ENCODE measurements at places on chromosomes 1 and 21. TPM values are rescaled to one million over a fixed set of nuclear protein-coding genes. Genes with fewer than 3 reads are reported as not detected.

Gene HTR6
- total RNA-seq, result not detected

Gene NEGR1
- 10.0 TPM for total RNA-seq

Gene PROK1
- 9.3 TPM for total RNA-seq

Gene TSPAN1
- 144 TPM for total RNA-seq

Gene DEPDC1
- 0.21 TPM for total RNA-seq

DNA sequence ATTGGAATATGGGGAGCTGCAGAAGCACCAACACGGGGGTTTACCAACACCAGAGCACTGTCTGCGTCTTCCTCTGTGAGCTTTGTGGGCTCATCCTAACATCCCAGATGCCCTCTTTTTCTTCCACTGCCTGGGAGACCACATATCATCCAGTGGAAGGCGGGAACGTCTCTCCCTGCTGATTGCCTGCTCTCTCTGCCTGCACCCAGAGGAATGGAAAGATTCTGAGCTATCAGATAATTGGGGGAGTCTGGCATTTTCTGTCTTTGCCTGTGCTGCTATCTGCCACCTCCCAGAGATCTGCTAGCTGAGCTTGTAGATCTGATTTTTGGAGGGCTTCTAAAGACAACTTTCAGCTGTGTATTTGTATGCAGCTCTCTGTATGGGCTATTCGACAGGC is 166.2 kb upstream of the PLXNA2 start:
- DNase-seq, result no peak

GRCh38 chr1:6484826-6485167 is 6.7 kb downstream of the PLEKHG5 start:
- DNase-seq, result no peak

DNA sequence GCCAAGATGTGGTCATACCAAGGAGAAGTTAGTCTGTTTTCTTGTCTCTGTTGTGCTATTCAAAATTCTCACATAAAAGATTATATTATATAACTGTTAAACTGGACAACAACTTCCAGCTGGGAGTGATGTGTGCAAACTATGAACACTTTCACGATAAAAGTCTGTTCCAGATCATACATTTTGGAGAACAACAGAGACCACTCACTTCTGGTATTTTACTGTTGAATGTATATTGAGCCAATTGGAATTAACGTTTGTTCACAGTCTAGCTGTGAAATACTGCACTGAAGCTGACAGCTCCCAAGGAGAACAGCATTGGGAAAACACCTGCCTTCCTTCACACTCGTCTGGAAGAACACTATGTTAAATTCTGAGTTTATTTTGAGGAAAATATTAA is 860 bp upstream of the SHCBP1L start:
- DNase-seq, result no peak

GRCh38 chr1:94753171-94753972 is 66.8 kb upstream of the SLC44A3 start:
- DNase-seq, result no peak

DNA sequence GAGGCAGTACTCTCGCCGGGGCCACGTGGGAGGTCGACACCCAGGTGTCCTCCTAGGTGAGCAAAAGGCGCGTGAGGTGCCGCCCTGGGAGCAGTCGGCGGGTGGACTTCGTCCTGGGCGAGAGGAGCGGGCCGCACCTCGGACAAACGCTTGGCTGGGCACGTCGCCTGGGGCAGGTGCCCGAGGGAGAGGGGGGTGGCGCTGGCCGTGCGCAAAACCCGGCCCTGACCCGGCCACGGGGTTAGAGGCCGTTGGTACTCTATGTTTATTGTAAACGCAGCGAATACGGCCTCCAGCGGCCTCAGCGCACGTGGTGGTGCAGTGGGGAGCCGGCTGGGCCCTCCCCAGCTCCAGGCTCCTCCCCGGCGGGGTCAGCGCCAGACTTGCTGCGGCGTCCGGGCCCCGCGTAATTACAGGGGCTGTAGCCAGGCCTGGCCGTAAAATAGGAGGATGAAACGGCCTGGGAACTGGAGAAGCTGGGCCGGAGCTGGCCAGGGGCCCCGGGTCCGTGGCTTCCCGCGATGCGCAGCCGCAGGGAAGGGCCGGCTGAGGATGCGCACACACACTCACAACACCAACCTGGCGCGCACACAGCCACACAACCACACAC is 1.6 kb upstream of the EFNA1 start:
- DNase-seq, result peak; percentile 66

- no peak for DNase-seq
These were observed 23.5 kb downstream of the LRRC8D start for GRCh38 chr1:89844241-89844807.

DNA sequence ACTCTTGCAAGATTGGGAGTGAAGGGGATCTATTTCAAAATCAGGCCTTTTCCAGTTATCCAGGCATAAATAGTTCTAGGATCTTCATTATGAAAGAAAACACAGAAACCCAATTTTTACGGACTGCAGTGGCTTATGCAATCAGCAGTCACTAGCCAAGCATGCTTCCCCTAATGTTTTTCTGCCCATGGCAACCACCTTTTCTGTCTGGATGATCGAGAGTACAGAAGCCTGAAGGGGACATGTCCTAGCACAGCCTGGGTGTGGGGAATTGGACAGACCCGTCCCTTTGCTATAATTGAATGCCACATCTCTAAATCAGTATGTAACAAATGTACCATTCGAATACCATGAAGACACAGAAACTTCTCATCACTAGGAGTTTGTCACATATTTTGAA is 29.8 kb upstream of the NCAM2 start:
- DNase-seq, result no peak

- no peak for DNase-seq
These were observed 18.9 kb downstream of the CAP1 start for GRCh38 chr1:40059338-40059959.

DNA sequence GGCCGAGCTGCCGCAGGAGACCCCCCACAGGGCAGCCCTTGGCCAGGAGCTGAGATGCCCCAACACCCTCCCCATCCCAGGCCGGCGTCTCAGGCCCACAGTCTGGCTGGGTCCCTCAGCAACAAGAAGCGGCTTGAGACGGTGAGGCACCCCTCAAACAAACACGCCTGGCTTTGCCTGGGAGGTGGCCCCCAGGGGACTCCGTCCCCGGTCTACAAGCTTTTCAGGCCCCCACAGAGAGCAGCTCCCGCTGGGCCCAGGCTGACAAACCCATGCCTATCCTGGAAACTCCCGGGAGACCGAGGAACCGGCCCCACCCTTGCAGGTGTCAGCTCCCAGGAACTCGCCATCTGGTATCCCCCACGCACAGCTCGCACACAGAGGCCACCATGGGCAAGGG is 67.0 kb downstream of the ARHGEF16 start:
- DNase-seq, result no peak

- DNase-seq, result no peak
These were observed 79.2 kb downstream of the NRDC start for GRCh38 chr1:51799372-51799771.
